ENCODE measurements at places on chromosomes 1 and 21.

DNA sequence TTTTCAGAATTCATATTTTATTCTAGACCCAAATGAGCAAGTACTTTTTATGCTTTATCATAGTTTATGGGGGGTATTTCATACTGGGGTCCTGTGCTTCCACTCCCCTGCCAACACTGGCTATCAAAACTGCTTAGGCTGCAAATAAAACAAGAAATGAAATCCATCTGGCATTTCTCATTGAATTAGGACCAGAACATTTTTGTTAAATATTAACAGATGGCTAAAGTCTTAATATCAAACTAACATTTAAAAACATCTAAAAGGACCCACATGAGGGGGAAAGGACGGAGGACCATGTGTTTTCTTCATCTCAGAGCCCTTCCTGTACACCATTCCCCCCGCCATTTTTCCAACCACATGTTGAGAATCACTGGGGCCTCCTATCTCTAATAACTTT is 167.5 kb upstream of the C1orf105 start:
- DNase-seq: no peak

DNA sequence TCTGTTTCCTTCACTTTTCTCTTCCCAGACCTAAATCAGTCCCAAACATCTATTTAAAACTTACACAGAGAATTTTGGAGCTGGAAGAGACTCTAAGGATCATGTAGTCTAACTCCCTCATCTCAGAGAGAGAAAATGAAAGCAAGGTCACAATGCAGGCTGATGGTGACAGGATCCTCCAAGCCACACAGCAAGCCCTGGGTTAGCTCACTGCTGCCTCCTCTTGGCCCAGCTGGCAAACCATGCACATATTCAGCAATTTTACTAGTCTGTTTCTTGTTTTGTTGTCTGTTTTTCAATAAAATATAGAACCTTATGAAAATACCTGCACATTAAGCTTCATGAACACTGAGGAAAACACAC is 27.7 kb upstream of the LY9 start:
- DNase-seq: peak; percentile 77

- DNase-seq: no peak
These were observed 20.4 kb downstream of the DPH5 start for GRCh38 chr1:101005183-101005582.

GRCh38 chr1:65991694-65992093 is 199.0 kb downstream of the PDE4B start:
- no peak for DNase-seq

DNA sequence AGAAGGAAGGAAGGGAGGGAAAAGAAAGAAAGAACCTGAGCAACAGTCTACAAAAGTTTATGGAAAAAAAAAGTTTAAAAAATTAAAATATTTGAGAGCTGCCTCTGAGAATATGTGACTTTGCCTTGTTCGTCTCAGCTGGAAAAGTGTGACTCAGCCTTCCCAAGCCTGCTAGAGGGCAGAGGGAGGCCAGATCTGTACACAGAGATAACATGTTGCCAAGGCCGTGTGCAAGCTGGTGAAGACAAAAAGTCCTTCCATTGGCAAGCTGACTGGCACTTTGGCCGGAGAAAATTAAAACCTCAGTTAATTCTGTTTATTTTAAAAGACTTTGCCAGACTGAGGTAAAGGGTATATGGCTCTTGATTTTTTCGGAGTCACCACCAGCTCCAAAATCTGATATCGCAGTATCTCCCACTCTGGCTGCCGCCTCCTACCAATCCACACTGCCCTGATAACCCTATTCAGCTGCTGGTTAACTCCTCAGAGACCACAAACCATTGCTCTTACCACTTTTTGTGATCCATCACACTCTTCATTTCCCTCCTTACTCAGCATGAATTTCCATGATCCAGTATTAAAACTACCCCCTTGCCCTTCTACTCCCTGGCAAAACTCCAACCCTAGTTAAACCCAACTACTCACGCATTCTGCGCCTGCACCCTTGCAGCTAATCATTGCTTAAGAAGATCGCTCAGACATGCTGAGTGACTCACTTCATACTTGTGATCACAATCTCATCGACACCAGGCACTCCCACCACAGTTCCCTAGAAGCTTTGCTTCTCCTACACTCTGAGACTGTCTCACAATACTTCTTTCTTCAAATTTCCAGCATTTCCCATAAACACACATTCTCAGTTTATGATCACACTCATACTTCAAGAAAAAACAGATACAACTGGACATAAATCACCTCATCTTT is 5.7 kb upstream of the PPP1R15B start:
- no peak for DNase-seq

- peak; percentile 78 for DNase-seq
These were observed 1.4 kb downstream of the NIT1 start for GRCh38 chr1:161119092-161119903.

- no peak for DNase-seq
These were observed 195.7 kb upstream of the ADGRL2 start for GRCh38 chr1:81605023-81605422.

DNA sequence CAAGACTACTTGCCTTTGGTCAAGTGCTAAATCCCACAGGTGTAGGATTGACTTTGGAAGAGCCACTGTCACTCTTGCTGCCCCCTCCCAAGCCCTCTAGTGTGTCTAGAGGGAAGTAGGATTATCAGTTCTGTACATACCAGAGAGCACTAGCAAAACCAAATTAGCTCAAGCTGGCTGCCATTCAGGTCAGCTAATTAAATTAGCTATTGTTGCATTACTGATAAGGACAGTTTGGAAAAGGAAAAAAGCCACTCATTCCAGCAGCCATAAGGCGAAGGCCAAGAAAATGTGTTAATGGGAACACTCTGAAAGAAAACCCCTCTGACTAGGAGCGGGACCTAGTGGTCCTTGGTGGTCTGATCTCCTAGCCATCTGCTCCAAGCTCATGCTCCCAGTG is 321.7 kb downstream of the PBX1 start:
- no peak for DNase-seq

DNA sequence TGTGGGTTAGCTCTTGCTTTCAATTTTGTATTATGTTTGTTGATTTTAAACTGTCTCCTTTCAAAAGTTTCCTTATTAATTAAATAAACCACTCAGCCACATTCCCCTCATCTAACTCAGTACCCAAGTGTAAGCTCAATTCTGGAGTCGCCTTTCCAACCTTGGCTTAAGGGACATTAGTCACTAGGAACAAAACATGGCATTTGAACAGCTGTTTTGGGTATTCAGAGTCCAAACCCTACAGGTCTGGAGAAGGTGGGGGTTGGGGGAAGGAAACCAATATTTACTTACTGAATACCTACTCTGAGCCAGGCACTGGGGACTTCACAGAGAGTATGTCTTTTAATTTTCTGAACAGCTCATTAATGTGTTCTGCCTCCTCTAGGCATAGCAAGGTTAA is 117.2 kb upstream of the JUN start:
- DNase-seq: no peak

DNA sequence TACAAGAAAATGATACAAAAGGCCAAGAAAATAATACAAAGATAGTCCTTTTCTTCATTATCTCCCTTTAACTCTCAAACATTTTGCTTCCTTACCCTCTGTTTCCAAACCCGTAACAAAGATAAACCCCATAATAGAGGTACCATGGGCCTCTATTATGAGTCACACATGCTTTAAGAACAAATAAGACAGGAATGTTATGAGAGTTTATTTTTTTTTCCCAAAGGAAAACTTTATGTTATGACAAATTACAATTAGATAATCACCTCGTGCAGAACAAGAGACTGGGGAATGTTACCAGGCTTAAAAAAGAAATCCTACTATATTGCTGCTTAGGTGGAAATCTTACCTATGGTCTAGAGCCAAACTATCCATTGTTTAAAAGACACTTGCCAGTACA is 272.0 kb downstream of the BRINP3 start:
- no peak for DNase-seq

DNA sequence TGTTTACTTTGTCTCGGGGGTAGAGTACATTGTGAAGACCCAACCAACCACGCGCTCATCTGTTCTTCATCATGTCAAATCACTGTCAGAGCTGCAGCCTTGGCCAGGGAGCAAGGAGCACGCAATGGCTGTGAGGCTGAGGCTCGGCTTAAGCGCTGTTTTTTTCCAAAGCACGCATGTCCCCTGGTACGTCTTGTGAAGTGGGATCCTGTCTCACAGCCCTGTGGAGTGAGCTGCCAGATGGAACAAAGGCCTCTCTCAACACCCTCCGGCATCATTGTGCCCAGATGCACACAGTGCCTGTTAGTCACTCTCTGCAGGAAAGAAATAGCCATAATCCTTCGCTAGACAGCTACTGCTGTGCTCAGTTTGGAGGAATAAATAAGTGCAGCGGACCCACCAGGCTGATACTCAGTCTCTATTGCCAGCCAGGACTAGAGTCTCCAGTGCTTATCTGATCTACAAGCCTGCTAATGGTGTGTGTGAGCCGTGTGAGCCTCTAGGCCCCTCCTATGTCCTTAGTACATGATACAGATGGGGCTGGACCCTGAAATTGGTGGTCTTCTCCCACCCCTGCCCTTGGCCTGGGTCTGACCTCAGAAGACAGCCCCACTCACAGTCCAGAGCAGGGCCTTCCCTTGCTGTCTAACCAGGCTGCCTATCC is 91.3 kb upstream of the COA6 start:
- no peak for DNase-seq

DNA sequence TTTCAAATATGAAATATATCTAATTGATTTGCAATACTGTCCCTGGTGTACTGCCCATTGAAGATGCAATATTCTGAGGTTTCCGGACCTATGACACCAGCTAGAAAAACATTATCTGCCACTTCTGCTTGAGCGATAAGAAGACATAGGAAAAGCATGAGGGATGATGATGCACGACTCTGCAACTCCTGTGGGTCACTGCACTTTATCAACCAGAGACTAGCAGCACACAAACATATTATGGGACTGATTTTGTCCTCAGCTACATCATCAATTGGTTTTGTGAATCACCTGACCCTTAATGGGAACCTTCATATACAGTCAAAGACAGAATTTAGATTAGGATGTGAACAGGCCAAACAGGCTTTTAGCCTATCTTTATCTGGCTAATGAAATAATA is 13.8 kb upstream of the KCNA3 start:
- DNase-seq: no peak

GRCh38 chr1:1305300-1306069 is 2.2 kb downstream of the ACAP3 start:
- DNase-seq: peak; percentile 83

- DNase-seq: no peak
These were observed 3.1 kb upstream of the BLACAT1 start for GRCh38 chr1:205458777-205459566.

GRCh38 chr1:87170931-87171598 is 157.6 kb upstream of the LMO4 start:
- no peak for DNase-seq

- no peak for DNase-seq
These were observed 53.9 kb upstream of the TIAM1 start for GRCh38 chr21:31397939-31398338.

GRCh38 chr1:2091611-2092604 is 41.7 kb downstream of the PRKCZ start:
- no peak for DNase-seq

DNA sequence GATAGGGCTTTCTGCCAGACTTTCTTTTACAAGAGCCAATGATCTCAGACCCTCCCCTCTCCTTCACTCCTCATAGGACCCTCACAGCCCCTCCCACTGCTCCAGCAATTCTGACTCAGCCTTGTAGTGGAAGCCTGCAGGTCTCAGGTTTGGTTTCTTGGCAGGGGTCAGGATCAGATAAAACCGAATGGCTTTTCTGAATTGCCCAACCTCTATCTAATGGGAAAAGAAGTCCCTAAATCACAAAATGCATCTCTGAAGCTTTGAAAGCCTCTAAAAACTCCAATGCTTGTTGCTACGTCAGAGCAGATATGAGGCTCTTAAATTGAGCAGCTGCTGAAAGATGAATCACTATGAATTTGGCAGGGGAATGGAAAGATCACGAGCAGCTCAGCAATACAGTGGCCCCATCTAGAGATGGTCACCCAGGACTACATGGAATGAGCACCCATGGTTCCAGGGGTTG is 74.5 kb downstream of the NID1 start:
- DNase-seq: no peak

GRCh38 chr1:176384841-176385240 is 78.1 kb upstream of the PAPPA2 start:
- no peak for DNase-seq

DNA sequence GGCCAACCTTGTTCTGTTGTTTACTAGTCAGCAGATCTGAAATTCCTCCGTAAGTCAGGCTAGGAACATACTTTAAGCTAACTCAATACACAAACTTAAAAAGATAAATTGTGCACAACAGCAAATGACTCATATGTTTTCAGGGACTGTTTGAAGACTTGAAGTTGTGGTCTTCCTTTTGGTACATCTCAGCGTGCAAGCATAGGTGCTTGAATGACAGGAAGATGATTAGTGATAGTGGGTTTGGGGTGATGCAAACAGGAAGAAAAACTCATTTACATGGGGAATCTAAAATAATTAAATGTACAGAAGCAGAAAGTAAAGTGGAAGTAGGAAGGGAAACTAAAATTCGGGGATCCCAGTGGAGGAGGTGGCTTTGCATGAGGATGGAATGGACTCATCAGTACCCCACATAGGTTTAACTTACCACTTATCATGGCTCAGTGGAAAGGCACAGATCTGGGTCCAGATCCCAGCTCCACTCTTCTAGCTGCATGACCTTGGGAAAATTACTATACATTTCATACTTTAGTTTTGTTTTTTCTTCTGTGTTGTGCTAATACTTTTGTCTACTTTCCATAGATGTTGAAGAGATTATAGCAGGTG is 122.3 kb downstream of the XCL2 start:
- no peak for DNase-seq

- DNase-seq: no peak
These were observed 75.0 kb downstream of the SSBP3 start for GRCh38 chr1:54331091-54331772.

DNA sequence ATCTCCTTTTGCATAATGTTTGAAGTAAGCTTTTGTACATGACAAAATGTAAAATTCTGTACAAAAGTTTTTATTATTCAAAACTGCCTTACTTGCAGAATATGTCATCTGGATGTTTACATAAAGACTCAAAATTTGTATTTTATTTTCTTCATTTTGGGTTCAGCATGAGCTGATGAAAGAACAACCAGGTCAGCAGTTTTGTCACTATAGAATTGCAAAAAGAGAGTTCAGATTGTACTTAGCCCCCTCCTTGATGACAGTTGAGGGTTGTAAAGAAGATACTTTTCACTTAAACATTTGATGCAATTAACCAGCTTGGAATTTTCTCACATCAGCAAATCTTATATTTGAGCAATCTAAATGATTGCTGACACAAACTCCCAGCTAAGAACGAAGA is 669.3 kb downstream of the PLA2G4A start:
- DNase-seq: no peak

DNA sequence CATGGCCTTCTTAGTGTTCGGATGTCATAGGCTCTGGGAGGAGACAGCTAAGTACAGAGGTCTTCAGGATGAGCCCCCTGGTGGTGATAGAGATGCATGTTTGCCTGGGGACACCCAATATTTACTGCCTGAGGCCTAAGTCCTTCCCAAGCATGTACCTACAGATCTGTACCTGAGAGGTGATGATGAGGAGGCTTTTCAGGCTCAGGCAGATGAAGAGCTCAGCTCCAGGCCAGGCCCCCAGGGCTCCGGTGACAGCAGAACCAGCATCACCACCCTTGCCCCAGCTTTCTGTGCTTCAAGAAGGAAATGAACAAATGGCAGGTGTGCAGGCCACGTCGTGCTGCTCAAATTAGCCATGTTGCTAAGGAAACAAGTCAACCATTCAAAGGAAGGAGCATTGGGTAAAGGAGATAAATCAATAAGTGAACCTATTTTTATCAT is 21.1 kb downstream of the CACNA1E start:
- DNase-seq: peak; percentile 68

Measured in GM20000 (cell line).